Stimulated activated CD8-positive, alpha-beta memory T cell treated with anti-CD3 and anti-CD28 coated beads, Interleukin-4, amount 100 ng/mL, for 1 hour (primary cell): ENCODE measurements at places on chromosomes 3 and 15.
A peak's percentile ranks its signal among the peaks of the same experiment; 100 is the strongest.

- DNase-seq, result peak; percentile 53
These were observed 191.6 kb downstream of the GAP43 start for GRCh38 chr3:115814778-115815380.

GRCh38 chr3:49780080-49780974 lies 6.0 kb downstream of the IP6K1 start:
- DNase-seq, result no peak

GRCh38 chr3:141876381-141876890 lies at the start of gene ATP1B3:
Gene ATP1B3 (plus strand): TSS chr3:141876643. CDS start chr3:141876802, 159 bp downstream.
- peak; percentile 53 for DNase-seq

DNA sequence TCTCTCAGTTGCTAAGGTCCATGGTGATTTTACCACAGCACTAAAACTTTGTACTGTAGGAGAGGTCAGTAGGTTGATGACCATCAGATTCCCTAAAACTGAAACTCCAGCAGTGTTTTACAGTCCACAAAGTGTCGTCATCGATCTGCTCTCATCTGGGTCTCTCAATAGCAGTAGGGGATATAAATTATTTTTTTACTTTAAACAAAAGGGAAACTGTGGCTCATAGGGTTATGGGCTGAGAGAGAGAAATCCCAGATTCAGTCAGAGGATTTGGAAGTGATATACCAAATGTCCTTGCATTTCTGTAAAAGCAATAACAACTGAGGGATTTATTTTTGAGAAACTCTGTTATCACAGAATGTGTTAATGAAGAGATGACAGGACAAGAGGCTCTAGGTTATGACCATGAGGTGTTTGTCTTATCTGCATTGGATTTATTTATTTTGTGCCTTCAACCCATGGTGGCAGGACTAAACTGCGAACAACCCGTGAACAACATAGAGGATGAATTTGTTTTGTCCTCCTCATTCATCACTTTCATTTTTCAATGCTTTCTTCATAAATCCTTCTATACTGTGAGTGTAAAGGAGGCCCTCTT lies 869.7 kb downstream of the OTOL1 start:
- no peak for DNase-seq

DNA sequence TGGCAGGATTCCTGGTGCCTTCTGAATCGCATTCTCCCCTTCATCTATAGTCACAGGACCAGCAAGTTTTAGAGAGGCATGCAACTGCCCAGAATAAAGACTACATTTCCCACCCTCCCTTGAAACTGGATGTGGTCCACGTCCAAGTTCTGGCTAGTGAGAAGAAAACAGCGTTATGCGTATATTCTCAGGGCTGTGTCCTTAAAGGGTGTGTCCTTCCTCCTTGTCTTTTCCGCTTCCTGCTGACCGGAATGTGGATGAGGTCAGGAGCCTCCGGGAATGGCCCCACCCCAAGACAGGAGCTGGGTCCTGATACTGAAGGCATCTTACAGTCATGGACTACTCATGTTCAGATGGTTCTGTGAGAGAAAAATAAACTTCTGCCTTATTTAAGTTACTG lies 20.2 kb downstream of the CHST2 start:
- no peak for DNase-seq

GRCh38 chr3:28564211-28564610 lies 215.6 kb upstream of the AZI2 start:
- DNase-seq, result no peak

GRCh38 chr15:60901647-60902046 lies 327.5 kb downstream of the RORA start:
- no peak for DNase-seq

DNA sequence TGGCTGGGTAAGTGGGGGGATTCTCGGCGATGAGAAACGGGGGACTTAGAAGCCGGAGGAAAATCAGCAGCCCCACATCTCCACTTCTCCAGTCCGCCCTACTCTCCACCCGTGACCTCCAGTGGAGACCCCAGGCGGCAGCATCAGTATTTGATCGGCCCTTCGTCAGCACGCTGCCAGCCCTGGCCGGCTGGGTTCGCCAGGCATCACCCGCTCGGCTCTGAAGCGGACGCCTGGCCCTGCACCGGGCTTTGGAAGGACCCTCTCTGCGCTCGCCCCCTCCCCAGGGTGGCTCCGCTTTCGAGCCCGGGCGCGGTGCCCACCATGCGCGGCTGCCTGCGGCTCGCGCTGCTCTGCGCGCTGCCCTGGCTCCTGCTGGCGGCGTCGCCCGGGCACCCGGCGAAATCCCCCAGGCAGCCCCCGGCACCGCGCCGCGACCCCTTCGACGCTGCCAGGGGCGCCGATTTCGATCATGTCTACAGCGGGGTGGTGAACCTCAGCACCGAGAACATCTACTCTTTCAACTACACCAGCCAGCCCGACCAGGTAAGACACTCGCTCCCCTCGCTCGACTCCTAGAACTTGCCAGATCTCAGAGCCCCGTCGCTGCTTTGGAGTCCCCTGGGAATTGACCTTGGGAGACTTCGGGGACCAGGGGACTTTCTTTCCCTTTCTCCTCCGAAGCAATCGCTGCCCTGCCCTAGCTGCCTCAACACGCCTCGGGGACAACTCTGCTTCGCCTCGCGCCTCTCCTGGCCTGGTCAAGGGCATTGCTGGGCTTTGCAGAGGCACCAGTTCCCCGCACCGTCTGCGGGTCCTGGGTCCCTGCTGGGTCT lies 561 bp downstream of the SIDT1 start:
- DNase-seq, result peak; percentile 18

DNA sequence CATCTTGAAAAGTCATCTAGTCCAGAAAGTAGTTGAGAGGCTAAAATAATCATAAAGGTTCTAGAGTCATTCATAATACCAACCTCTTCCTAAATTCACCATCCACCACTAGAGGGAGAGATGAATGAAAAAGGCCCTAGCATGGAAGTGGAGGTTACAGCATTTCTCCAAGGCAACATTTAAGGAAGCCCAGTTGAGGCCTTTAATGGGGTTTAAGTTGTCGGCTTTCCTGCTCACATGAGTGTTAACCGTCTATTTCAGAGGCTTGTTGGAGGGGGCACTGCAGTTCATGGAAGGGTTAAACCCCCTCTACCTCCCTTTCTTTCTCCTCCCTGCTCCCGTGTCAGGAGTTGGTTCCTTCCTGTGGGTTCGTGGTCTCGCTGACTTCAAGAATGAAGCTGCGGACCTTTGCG lies 3.8 kb upstream of the SLCO3A1 start:
- DNase-seq, result no peak

GRCh38 chr15:65903296-65904073 lies 34.2 kb downstream of the RAB11A start:
- no peak for DNase-seq

DNA sequence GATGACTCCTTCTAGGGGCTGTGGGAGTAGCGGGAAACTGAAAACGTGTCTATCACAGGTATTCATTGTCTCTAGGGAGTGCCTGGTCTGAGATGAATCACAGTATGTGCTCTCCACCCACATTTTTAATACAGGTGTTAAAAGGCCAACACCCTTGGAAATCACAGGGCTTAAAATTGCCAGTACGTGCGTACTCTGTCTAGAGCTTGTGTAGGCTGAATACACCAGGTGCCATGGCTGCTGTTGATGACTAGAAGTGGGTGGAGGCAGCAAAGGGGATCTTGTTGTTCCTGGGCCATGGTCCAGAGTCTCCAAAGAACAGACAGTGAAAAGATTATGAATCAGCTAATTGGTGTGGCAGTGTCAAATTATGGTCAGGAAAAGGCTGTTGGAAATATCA lies 35.1 kb upstream of the P3H2 start:
- no peak for DNase-seq

DNA sequence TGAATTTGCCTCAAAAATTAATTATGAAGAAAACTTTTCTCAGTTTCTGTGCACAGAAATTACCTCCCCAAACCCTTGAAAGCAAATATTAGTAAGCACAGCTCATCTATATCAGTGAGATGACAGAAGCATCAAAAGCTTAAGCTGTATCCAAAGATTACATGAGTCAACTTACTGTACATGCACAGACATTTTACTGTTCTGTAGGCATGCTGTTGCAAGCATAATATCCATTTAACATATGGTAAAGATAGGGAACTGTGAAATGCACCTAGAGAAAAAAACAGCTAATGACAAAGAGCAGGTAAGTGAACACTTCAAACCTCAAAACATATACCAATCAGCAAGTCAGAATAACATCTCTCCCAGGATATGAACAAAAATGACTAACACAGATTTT lies 20.9 kb downstream of the SHOX2 start:
- no peak for DNase-seq

DNA sequence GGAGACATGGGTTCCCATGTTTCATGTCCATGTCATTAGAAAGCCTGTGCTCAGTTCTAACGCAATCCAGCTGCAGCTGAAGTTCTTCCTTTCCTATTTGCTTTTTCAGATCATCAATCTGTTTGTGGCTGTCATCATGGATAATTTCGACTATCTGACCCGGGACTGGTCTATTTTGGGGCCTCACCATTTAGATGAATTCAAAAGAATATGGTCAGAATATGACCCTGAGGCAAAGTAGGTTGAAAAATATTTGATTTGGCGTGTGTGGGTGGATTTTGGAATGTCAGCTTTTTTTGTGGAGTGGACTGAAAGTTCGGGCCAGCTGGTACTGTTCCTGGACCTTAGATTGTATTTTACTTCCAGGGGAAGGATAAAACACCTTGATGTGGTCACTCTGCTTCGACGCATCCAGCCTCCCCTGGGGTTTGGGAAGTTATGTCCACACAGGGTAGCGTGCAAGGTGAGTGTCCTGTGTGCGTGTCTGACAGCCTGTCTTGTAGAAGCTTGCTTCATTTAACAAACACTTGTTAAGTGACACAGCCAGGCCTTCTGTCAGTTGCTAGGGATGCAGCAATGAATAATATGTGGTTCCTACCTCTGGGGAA lies 69.6 kb downstream of the CHDH start:
- DNase-seq, result no peak

DNA sequence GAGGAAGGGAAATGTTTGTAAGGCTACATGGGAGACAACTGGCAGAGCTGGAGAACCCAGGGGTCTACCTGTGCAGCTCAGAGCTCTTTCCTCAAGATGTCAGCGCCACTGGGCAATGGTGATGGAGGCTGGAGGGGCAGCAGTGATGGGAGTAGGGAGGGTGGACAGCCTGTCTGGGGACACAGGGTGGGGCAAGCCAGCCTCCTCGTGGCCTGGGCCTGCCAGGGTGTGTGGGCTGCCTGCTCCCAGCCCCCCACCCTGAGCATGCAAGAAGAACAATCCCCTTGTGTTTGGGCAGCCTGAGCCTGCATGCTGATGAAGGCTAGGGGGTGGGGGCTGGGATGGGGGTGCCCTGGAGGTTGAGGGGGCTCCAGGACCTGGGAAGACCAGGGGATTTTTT lies 1.2 kb downstream of the PCBP4 start:
- DNase-seq, result no peak

GRCh38 chr3:146222204-146223046 lies 28.5 kb downstream of the PLSCR4 start:
- no peak for DNase-seq

- no peak for DNase-seq
These were observed 808.0 kb upstream of the NR2F2 start for GRCh38 chr15:95522533-95522932.

GRCh38 chr3:45995236-45996192 lies at the start of gene FYCO1:
Gene FYCO1 (minus strand): TSS chr3:45995824. CDS start chr3:45984910, 10,914 bp downstream.
- DNase-seq, result peak; percentile 53

DNA sequence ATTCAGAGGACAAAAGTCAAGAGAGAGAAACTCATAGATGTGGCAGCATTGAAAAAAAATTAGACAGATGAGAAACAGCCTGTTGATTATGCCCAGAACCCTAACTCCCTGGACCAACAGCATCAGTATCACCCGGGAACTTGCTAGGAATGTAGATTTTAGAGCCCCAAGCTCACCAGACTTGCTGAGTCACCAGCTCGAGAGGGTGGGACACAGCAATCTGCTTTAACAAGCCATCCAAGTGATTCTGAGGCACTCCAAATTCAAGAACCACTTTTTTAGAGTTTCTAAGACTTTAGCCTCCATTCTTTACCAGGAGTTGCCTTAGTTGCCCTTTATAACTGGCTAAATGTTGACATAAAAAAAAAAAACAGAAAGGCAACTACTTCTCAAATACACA lies 70.9 kb downstream of the CGGBP1 start:
- DNase-seq, result no peak
